ENCODE measurements at places on chromosomes 4 and X.

DNA sequence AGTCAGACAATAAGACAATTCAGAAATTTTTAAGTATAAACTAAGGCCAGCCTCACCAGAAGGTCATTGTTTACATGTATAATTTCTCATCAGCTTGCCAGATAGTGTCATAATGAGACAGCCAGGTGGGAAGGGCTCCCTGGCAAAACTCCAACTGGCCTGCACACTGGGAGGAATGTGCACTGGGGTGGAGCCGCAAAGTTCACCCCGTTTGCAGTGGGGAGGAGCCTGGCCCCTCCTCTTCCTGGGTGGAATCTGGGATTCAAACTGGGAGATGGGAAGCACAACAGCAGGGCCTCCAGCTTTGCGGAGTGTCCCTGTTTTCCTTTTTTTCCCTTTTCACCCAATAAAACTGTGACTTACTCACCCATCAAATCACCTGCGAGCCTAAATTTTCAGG is 329.9 kb downstream of the SMARCA1 start:
- no peak for DNase-seq

- DNase-seq = no peak
Observed at GRCh38 chr4:24686866-24687692, 102.7 kb upstream of the DHX15 start.

GRCh38 chrX:107713203-107713542 is 62.4 kb downstream of the TSC22D3 start:
- no peak for DNase-seq

- DNase-seq = no peak
Observed at GRCh38 chr4:55458611-55459010, 62.9 kb downstream of the TMEM165 start.

DNA sequence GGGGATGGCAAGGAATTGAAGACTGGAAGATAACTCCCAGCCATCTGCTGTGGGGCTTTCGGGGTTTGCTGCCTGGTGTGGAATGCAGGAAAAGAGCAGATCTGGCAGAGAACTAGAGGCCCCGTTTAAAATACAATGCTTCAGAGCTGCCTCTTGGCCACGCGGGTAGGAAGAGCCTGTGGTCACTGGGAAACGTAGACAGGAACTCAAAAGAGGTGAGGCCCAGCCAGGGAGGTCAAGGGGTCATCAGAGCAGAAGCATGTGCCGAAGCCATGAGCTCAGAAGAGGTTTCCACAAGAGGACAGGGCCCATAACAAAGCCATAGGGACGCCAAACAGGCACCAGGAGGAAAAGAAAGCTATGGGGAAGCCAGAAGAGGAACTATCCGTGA is 14.5 kb upstream of the STS start:
- DNase-seq = peak; percentile 53

GRCh38 chr4:34633241-34633640 is 1611.1 kb downstream of the ARAP2 start:
- no peak for DNase-seq
